ENCODE measurements at places on chromosomes 12 and 14.

GRCh38 chr12:122876731-122877130 lies 19.2 kb downstream of the VPS37B start:
- DNase-seq = no peak

GRCh38 chr12:127416796-127417195 lies 850.2 kb upstream of the TMEM132C start:
- DNase-seq = no peak

DNA sequence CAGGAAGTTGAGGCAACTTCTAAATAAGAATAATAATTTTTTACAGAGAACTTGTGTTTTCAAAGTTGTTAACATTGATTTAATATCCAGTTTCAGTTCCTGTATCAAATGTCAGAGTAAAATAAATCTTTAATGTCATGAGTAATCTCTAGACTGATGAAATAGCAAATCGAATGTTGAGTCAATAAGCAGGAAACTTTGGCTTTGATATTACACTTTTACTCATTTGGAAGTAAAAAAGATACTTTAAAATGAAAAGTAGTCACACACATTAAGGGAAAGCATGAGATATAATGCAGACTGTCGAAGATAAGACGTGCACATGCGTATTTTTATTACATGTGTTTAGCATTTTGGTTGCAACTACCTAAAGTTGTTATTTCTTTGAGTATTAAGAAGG lies 78.2 kb upstream of the PTGDR start:
- DNase-seq = no peak

- DNase-seq = no peak
Measured at GRCh38 chr14:74035556-74035955, 16.4 kb downstream of the BBOF1 start.

GRCh38 chr12:100745378-100746071 lies 49.1 kb upstream of the ANO4 start:
- DNase-seq = no peak

GRCh38 chr12:123787466-123787865 lies 25.4 kb downstream of the DNAH10 start:
- DNase-seq = no peak

- DNase-seq = no peak
Measured at GRCh38 chr14:72104011-72104613, 171.9 kb downstream of the RGS6 start.

- DNase-seq = no peak
Measured at GRCh38 chr12:50365709-50366406, 30.6 kb downstream of the FAM186A start.

- no peak for DNase-seq
Measured at GRCh38 chr14:60196291-60196690, 31.1 kb upstream of the DHRS7 start.

DNA sequence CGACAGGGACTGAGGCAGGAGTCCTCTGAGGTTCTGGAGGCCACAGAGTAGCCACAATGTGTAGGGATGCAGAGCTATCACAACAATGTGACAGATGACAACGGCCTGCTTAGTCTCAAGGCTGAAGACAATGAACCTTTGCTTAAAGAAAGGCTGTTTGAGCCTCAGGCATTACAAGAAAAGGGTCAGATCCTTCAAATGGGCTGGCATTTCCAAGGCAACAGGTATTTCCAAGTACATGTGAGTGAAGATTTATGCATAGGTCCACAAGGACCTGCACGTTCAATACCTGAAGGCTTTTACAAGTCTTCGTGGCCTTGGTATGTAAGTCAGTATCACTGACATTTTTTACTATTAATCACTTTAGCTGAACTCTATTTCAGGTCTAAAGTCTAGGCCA lies 62.0 kb downstream of the TMCC3 start:
- DNase-seq = no peak

DNA sequence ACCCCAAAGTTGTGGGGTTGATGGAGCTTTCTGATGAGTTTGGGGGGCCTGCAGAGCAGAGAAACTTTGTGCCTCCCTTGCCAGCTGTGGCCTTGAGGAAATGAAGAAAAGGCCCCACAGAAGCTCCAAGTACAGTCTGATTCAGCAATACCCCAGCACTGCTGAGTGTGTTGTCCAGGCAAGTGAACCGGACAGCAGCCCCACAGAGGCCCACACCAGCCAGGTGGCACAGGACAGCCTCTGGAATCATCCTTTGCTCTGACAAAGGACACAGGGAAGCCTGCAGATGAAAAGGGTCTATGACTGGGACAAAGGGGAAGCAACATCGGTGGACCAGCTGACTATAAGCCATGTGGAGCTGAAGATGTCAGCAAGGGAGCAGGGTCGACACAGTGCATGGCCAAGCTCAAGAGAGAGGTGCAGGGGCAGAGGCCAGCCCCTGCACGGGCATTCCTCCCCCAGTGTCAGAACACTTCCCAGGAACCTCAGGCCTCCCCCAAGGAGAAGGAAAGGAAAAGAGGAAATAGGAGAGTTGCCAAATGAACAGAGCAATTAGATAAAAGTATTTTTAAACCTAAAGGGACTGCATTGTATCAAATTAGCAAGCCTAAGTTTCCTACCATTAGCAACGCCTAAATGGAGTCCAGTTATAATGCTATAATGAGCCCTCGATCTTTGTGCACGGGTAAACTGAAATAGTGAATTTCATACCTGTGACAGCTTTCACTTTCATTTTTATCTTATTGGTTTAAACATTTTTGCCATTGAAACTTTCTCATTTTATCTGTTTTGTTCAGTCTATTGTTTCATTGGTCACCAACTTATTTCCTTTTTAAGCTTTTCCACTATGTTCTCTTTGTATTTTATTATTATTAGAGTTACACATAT lies 46.3 kb upstream of the PTGDR start:
- no peak for DNase-seq

DNA sequence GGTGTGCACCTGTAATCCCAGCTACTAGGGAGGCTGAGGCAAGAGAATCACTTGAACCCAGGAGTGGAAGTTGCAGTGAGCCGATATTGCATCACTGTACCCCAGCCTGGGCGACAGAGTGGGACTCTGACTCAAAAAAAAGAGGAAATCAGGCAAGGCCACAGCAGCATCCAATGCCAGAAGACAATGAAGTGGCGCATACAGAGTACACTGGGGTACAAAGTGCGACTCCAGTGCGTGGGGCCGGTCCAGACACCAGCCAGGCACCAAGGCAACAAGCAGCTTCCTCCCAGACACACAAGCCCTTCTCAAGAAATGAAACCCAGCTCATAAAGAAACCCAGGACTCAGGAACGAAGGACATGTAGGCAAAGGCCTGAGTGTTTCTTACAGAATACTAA lies 28.2 kb downstream of the TTC7B start:
- DNase-seq = no peak

DNA sequence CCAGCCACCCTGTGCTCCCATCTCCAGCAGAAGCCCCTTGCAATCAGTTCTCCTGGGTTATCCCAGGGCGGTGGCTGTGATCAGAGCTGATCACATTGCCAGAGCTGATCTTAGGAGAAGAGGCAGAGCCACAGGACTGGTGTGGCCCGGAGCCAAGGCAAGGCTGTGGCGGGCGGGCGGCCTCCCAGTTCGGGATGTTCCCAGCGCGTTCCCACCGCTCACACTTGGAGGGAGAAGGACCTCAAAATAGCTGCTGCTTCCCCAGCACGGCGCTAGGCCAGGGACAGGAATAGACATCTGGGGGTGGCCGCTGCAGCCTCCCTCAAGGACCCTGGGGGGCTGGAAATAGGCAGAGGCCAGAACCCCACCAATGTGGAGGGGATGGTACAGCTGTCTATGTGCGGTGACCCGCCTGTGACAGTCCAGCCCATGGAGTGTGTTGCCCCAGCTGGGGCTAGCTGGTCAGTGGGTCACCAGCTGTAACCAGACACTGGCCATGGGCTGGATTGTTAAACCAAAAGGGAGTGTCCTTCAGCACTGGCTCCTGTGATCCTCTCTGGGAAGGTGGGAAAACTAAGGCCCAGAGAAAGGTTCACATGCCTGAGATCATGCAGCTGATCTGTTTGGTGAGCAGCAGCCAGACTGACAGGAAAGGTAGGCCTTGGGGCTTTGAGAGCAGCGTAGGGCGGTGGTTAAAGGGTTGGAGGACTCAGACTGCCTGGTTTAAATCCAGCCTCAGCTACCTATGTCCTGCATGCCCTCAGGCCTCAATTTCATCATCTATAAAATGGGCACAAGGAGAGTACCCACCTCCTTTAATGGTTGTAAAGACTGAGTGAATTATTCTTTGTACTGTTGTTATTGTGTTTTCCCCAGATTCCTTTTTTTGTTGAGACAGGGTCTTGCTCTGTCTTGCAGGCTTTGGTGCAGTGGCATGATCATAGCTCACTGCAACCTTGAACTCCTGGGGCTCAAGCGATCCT lies 8.0 kb upstream of the POP5 start:
- DNase-seq = no peak

- no peak for DNase-seq
Measured at GRCh38 chr14:22097586-22098292, 424.1 kb upstream of the OR4E1 start.

DNA sequence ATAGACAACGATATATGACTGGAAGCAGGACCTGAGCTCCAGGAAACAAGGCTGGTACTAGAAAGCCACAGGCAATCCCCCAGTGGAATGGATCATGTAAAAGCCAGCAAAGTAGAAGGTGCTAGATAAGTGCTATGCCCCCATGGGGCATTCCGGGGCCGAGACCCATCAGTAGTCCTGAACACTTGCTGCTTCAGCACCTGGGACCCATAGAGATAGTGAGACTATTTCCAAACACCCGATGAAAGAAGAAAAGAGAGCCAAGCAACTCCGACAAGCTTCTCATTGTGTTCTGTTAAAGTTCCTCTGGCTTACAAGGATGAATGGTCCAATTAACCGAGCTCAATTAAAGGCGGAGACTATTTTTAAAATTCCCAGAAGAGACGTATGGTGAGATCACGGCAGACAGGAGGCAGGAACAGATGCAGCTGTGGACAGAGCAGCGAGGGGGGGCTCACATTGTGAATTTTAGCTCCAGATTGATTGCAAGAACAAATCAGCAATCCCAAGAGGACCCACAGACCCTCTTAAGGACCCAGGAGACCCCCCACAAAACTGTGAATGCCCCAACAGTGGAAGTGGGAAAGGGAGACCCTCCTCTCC lies 142.5 kb upstream of the OVCH1 start:
- no peak for DNase-seq

GRCh38 chr14:67778792-67779191 lies 37.6 kb downstream of the ZFYVE26 start:
- no peak for DNase-seq

GRCh38 chr12:101552277-101552676 lies 42.5 kb upstream of the MYBPC1 start:
- no peak for DNase-seq

DNA sequence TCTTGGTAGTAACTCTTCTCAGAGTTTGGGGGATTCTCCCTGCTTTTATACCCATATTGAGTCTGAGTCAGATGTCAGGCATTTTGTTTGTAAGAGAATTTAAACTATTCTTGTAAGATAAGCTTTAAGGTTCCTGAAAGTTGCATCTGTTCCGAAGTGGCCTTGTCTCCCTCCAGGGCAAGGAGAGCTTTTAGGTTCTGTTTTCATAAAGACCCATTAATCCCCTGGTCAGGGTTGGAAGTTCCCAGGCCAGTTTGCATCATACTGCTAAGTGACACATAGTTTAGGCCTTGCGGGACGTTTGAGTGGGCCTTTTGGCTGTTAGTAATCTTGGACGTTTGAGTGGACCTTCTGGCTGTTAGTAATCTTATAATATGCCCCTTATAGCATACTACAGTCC lies 396.7 kb downstream of the NPAS3 start:
- DNase-seq = no peak

- DNase-seq = no peak
Measured at GRCh38 chr14:23663127-23663526, 27.0 kb downstream of the DHRS2 start.

GRCh38 chr14:71141701-71142374 lies 234.6 kb downstream of the PCNX1 start:
- no peak for DNase-seq

DNA sequence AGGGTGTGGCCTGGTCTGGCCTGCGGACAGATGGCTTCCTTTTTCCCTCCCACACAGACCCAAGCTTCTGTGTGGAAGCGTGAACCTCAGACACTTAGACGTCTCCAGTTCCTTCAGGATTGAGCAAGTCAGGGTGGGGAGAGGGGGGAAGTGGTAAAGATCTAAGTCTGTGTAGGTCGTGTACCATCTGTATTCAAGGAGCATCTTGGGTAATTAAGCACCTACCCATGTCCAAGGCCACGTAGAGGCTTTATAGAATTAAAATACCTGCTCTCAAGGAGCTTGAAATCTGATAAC lies 1.7 kb downstream of the AVIL start:
- no peak for DNase-seq

DNA sequence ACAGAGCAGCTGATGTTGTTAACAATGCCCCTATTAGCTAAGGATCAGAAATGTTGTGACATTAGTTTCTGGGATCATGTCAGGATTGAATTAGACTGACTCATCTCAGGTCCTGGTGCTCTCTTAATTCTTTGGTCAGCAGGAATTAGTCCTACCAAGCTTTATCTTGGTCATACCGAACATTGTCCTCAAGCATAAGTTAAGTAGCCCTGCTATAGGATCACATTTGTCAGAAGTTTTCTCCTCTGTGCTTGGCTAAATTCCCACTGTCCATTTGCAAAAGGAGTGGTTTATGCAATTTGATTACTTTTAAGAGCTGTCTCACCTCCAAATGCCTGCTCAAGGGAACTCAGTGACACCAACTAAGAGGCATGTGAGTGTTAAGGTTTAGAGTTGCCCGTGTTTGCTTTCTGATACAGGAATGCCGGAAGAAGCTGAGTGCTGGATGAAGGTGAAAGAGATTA lies 48.4 kb upstream of the IFNG-AS1 start:
- no peak for DNase-seq

GRCh38 chr12:3998397-3998796 lies 125.2 kb upstream of the PARP11 start:
- no peak for DNase-seq

GRCh38 chr12:39638840-39639239 lies 19.2 kb upstream of the ABCD2 start:
- DNase-seq = no peak

- no peak for DNase-seq
Measured at GRCh38 chr12:120093336-120093591, 23.3 kb downstream of the RAB35 start.

DNA sequence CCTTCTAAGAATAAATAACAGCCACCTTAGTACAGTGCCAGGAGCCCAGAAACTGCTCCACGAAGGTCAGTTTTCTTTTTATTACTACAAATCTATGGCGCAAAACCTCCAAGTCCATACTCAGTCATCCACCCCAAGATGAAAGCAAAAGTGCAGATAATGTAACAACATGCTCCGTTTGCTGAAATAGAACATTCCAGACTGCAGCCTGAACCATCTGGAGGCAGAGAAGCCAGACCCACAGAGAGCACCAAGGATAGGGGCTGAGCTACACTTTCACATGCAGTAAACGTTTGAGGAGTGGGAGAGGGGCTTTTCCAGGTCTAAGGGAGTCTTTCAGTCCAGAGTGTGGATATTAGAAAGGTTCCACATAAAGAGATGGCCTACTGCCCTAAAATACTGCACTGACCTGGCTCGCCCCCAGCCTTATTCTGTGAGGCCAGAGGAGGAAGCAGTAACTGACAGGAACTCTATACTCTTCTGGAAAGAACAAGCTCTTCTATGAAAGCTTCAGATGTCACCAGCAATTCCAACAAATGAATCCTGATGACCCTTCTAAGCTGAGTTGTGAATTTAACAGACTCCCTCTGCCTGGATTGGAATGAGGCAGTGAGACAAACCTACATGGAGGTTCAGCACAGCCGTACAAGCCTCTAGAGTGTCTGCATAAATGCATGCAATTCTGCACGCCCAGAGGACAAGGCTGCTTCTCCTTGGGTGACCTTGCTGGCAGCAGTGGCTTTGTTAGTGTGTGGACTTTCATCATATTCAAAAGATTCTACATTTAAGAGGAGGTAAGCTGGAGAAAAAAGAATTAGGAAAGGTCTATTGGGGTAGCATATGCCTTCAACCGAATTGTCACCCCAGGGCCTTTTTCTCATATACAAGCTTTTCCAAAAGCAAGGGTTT lies 153.9 kb upstream of the EGLN3 start:
- DNase-seq = no peak

All from progenitor cell of endocrine pancreas (in vitro differentiated cells).